ENCODE measurements at places on chromosomes 1 and 21.

DNA sequence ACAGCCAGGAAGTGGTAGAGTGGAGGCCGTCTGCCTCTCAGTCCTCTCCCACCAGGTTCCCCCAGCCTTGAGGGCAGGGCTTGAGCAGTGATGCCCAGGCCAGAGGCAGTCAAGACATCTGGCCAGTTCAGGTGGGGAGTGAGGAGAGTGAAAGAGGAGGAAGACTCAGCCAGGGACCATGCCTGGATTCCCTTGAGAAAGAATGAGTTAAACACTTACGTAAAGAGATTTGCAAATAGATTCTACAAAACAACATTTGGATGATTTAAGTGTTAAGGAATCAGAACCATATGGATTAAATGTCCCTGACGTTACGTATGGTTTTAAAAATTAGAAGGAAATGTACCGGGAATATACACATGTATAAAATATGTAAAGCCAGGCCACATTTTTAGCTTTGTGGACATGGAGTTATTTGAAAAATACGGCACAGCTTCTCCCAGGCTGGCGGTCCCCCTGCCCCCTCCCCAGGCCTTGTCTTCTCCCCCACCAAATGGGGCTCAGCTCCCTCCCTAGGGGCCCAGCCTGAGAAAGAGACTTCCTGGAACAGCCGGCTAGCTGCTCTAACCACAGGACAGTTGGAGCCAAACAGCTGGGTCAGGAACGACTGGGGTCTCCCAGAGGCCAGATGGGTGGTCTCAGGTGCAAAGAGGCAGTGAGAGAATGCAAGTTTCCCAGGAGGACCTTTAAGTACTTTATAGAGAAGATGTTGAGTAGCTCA, 188.3 kb upstream of the EDN2 start:
- ATAC-seq, result no peak

- no peak for ATAC-seq
Measured at GRCh38 chr1:118995312-118996016, 7.3 kb upstream of the TBX15 start.

DNA sequence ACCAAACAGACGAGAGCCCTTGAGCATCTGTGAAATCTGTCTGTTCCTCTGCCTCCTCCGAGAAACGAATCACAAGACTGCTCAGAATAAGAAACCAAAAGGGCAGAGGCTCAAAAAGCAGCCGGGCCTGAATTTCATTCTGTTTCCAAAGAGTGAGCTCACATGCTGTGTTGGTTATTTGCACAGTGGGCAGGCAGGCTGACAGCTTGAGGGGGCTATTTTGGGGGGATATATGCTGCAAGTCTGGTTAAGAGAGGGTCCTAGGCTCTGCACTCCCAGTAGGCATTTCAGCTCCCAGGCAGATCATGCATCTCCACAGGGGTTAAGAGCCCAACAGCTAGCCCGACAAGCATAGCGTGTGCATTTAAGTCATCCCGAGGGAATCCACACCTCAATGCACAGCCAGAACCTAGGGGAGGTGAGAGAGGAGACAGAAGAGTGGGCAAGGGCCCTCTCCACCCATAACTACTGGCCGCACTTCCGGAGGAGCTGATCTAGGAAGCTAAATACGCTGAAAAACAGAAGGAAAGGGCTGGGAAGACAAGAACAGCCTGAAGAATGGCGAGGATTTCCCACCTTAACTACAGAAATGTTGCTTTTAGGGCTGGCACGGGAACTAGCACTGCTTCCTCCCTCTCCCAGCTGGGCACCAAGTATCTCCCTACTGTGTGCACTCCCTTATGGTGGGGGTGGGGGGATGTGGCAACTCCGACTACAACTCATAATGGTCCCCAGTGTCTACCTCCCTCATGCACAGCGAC, 3.7 kb downstream of the PGBD5 start:
- ATAC-seq, result no peak

DNA sequence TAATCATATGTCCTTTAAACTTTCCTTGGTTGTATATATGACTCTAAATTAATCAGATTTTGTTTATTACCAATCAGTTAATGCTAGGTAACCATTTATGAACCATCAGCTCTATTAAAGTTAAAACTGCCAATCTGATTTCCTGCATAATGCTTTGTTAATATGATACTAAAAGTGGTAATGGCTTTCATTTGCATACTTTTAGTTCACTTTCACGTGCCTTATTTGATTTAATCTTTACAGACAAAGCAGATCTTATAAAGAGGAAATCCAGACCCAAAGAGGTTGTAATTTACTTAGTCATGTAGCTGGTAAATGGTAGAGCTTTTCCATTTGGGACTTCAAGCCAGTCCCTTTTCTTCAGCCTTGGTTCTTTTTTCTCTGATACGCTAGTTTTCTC, 61.3 kb downstream of the CLIC4 start:
- no peak for ATAC-seq

DNA sequence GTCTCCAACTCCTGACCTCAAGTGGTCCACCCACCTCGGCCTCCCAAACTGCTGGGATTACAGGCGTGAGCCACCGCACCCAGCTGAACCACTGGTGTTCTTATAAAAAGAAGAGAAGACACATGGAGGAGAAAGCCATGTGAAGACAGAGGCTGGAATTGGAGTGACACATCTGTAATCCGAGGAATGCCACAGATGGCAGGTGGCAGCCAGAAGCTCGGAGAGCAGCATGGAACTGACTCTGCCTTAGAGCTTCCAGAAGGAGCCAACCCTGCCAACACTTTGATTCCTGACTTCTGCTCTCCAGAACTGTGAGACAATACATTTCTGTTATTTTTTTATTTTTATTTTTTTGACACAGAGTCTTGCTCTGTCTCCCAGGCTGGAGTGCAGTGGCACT, 59.0 kb upstream of the ATP2B4 start:
- no peak for ATAC-seq

- ATAC-seq, result peak; percentile 92
Measured at GRCh38 chr1:59903141-59903754, 23.3 kb downstream of the CYP2J2 start.

- ATAC-seq, result no peak
Measured at GRCh38 chr1:199132006-199132405, 493.2 kb downstream of the PTPRC start.

- ATAC-seq, result no peak
Measured at GRCh38 chr21:42650441-42651421, 2.7 kb upstream of the PDE9A start.

GRCh38 chr1:64171246-64171645, 32.2 kb upstream of the UBE2U start:
- ATAC-seq, result no peak

- ATAC-seq, result peak; percentile 56
Measured at GRCh38 chr1:55302972-55303371, 87.8 kb upstream of the USP24 start.

DNA sequence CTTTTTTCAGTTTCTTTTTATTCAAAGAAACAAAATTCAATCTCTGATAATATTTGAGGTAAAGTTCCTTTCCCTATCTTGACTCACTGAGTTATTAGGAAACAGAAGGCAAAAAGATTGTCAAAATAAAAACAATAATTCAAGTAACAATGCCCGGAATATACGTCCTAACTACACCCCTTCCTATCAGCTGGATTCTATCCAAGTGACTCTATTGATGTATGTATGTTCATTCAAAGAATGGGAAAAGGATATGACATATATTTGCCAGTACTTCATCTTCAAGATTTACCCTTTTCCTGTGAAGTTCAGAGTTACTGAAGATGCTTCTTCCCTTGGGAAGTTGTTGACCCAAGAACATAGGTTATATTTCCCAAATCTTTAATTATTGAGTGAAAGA, 13.7 kb downstream of the SPRTN start:
- no peak for ATAC-seq

GRCh38 chr21:36565540-36565939, 85.6 kb upstream of the CLDN14 start:
- no peak for ATAC-seq

- peak; percentile 89 for ATAC-seq
Measured at GRCh38 chr1:235953801-235954200, 87.1 kb upstream of the LYST start.

GRCh38 chr1:52920791-52921291, 699 bp downstream of the ECHDC2 start:
- no peak for ATAC-seq

DNA sequence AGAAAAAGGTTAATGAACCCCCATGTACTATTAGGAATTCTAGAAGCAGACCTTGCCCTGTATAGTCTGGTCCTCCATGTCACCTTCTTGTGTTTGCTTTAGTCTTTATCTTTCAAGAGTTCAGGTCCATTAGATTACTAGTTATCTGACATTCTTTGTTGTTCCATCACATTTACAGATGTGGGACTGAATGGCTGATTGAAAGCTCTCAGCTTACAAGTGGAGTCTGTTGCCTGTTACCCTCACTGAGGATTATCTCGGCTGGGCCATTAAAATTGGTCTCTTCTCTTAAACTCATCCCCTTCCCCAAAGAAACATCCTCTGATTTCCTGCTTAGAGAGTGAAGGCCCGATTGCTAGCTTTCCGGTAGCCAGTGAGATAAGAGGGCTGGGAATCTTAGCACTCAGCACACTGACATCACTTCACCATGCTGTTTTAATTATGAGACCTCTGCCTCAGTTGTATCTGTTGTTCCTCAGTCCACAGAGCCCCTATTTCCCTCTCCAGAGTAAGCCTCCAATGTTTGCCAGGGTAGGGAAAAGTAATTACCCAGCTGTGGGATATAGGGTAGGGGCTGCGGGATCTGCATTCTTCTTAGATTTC, 76.8 kb downstream of the LPGAT1 start:
- ATAC-seq, result no peak

DNA sequence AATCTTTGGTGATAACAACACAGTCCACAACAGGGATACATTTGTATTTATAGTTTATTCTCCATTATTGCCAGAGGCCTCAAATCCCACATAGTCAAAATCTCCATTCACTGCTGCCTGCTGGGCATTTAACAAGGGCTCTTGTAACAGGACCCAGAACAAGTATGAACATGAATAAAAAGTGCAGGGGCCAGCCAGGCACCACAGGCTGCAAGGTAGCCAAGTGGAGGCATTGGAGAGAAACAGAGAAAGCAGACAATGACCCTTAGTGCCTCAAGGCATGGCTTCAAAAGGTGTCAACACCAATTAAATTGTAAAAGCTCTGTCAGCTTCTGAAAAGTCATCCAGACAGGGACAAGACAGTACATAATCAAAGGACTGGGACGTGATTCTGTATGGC, 116.8 kb downstream of the ATP6V1G3 start:
- ATAC-seq, result no peak

DNA sequence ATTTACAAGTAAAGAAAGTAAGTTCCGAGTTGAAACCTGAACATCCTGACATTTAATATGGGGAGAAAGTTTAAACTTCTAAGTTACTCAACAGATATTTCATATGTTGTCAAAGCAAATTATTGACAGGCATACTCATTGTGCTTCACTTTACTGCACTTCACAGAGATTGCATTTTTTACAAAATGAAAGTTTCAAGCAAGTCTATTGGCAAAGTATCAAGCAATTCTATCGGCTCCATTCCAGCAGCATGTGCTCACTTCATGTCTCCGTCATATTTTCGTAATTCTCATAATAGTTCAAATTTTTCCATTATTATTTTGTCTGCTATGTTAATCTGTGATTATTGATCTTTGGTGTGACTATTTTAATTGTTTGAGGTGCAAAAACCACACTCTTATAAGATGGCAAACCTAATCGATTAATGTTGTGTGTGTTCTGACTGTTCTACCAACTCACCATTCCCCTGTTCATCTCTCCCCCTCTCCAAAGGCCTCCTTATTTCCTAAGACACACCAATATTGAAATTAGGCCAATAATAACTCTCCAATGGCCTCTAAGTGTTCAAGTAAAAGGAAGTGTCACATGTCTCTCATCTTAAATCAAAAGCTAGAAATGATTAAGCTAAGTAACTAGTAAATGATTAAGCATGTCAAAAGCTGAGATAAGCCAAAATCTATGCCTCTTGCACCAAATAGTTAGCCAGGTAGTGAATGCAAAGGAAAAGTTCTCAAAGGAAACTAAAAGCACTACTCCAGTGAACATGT, 68.2 kb upstream of the BCL9 start:
- ATAC-seq, result no peak

- ATAC-seq, result peak; percentile 44
Measured at GRCh38 chr1:151828921-151829320, 2.7 kb downstream of the RORC start.

- ATAC-seq, result no peak
Measured at GRCh38 chr1:111980686-111981085, 8.8 kb downstream of the KCND3 start.

DNA sequence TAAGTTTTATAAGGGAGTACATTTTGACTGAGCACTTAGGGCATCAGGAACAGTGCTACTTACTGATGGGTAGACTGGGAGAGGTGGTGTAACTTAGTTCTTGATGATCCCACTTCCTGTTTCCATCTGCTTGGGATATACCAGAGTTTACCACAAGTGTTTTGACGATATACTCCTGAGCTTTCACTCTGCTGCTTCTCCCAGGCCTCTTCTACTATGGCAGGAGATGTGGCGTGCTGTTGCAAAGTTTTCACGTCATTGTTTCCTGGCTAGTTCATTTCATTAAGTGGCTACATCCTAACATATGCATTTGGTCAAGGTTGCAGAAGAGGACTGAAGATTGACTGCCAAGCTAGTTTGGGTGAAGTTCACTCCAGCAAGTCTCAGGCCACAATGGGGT, 41.3 kb upstream of the LAMC2 start:
- ATAC-seq, result no peak

GRCh38 chr21:28688381-28688780, 304.3 kb downstream of the LTN1 start:
- ATAC-seq, result no peak

- ATAC-seq, result no peak
Measured at GRCh38 chr1:86489242-86489878, 20.6 kb downstream of the CLCA1 start.

GRCh38 chr1:19622204-19622603, 21.9 kb upstream of the NBL1 start:
- ATAC-seq, result peak; percentile 43

- peak; percentile 83 for ATAC-seq
Measured at GRCh38 chr1:174976436-174977108, 23.2 kb upstream of the CACYBP start.

- no peak for ATAC-seq
Measured at GRCh38 chr21:29078869-29079767, 5.7 kb upstream of the CCT8 start.

GRCh38 chr1:96038636-96039035, 682.9 kb upstream of the PTBP2 start:
- no peak for ATAC-seq

GRCh38 chr1:153253693-153254092, 5.8 kb upstream of the LORICRIN start:
- ATAC-seq, result no peak

DNA sequence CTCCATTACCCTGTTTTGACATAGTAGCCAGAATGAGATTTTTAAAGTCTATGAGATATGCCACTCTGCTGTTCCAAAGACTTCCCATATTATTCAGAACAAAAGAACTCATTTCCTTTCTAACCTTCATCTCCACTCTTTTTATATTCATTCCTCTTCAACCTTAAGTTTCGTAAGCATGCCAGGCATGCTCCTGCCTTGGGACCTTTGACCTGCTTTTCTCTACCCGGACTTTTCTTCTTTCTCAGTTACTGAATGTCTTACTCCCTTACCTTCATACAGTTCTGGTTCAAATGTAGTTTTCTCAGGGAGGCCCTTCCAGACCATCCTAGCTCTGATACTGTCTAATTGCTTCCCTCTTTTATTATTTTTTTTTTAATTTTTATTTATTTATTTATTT, 81.1 kb downstream of the TNNI3K start:
- no peak for ATAC-seq

Data from SK-N-SH treated with all-trans-retinoic acid at 6 μM for 48 hours (cell line).